Spleen (tissue), 13 donors: ENCODE measurements at places on chromosomes 5 and 9. TPM values are rescaled to one million over a fixed set of nuclear protein-coding genes. Genes with fewer than 3 reads are reported as not detected.
A peak's percentile ranks its signal among the peaks of the same experiment; 100 is the strongest.

GRCh38 chr9:93577078-93577974, 942 bp downstream of the PHF2 start:
- peak; percentile 90 for DNase-seq

- peak; percentile 79 for DNase-seq
Observed at GRCh38 chr9:98185611-98186171, 6.7 kb downstream of the CORO2A start.

DNA sequence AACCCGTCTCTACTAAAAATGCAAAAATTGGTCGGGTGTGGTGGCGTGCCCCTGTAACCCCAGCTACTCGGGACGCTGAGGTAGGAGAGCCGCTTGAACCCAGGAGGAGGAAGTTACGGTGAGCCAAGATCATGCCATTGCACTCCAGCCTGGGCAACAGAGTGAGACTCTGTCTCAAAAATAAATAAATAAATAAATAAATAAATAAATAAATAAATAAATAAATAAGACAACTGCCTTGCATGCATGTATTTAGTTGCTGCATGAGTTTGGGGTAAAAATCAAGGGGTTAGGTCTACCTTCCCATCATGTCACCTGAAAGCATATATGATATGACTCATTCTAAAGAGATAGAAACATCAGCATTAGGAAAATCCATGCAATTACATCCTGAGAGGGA, 254.0 kb downstream of the ADAMTSL1 start:
- DNase-seq, result no peak

GRCh38 chr5:89211836-89212235, 328.9 kb upstream of the MEF2C start:
- no peak for DNase-seq

DNA sequence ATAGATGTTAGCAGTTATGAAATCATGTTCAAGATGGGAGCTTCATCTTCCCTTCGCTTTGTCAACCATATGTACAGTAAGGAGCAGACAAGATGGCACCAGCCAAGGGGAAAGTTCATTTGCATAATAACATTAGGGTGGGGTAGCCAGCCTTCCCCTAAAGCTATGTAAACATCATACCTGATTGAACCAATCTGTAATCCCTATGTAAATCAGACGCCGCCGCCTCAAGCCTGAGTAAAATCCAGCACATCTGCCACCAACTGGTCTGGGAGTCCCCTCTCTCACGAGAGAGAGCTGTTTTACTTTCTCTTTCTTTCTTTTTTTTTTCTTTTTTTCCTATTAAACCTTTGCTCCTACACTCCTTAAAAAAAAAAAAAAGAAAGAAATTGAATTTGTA, 30.8 kb upstream of the REEP2 start:
- no peak for DNase-seq

The PRR16 gene
- total RNA-seq, result 1.6 TPM

The ANKRD34B gene
- total RNA-seq, result 0.38 TPM

The PRKAA1 gene
- 128 TPM for total RNA-seq

The TMEM252 gene
- not detected for total RNA-seq

The CMBL gene
- 7.9 TPM for total RNA-seq
